ENCODE measurements at places on chromosomes 4 and X.

DNA sequence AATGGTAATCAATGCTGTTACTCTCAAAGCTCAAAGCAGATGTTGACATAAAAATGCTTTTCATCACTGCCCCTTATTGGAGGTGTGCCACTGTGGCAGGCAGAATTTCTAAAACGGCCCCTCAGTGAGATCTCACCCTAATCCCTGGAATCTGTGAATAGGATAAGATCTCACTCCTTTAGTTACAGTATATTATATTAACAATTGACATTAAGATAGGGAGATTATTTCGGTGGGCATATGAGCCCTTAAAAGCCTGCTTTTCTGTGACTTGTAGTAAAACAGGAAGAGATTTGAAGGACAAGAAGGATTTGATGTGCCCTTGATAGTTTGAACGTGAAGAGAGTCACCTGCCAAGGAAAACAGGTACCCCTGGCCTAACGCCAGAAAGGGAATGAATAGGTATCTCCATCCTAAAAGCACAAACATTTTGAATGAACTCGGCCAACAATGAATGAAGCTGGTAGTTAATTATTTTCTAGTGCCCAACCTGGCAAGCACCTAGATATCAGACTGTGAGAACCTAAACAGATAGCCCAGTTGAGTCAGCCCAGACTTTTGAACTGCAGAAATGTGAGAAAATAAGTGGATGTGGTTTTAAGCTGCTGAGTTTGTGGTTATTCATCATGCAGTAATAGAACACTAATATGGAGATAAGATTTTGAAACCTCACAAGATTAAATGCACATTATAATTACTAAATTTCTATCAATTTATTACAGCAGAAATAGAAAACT, 881.6 kb downstream of the PCDH18 start:
- no peak for DNase-seq

GRCh38 chr4:113499166-113499565, 262.4 kb downstream of the CAMK2D start:
- DNase-seq = no peak

DNA sequence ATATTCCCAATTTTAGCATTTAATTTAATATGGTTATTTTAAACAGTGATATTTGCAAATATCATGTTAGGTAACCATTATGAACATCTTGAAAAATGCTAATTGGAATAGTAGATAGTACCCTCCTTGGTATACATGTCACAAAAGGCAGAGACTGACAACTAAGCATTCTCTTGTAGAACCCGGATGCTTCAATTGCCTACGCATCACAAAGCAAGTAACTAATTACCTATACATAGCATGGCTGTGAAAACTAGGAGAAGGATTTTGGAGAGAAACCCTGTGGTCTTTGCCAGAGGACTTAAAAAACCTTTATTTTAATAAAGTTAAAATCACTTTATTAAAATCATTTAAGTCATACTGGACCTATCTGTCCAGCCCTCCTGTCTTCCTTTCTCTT, 764.1 kb upstream of the TENM3 start:
- no peak for DNase-seq

DNA sequence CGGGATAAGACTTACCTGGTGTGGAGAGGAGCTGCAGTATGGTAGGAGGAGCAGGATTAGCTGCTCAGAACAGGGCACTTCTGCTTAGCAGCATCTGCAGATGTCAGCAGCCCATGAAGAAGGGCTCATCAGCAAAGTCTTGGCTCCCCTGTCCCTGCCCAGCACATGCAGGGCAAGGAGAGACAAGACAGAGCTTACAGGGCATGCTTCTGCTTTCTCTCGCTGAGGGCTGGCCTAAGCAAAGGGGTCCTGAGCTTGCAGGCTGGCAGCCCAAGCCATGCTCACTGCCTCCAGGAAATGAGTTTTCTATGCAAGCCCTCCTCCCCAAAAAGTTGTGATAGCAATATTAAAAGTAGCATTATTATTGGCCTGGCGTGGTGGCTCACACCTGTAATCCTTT, 39.5 kb upstream of the TAPT1 start:
- DNase-seq = no peak

GRCh38 chrX:93242897-93243296, 430.5 kb downstream of the NAP1L3 start:
- no peak for DNase-seq

DNA sequence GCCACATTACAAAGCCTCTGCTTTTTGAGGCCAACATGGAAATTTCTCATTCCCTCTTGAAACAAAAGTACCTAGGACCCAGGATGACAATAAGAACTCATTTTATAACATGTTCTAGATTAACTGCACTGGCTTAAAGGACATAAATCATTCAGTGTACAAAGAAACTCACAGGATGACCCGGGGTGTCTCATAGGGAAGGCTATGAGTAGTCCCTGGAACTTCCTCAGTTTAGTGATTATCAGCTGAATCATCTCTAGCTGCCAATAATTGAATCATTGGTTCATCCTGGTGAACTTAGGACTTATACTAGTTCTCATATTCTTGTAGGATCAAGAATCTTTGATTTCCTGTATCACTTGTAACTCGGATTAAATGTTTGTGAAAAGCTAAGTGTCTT, 95.8 kb upstream of the WDR1 start:
- DNase-seq = no peak

GRCh38 chr4:5797866-5798265, 86.9 kb downstream of the EVC start:
- DNase-seq = no peak

- no peak for DNase-seq
These were observed 62.2 kb upstream of the IL13RA1 start for GRCh38 chrX:118665204-118665603.

DNA sequence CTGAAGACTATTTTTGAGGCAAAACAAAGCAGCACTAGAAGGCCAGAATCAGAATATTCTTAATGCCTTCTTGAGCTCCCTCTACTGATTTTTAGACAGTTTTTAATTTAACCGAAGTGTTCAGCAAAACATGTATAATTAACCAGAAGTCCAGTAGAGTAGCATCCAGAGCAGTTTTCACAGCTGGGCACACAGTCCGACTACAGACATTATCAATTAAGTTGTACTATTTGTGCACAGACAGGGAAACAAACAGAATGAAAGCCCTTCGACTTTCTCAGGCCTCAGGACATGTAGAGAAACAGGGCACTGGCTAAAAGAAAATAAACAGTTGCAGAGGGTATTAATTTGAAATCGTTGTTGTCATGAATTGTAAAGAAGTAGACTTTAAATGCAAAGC, 11.9 kb downstream of the FSTL5 start:
- DNase-seq = no peak

DNA sequence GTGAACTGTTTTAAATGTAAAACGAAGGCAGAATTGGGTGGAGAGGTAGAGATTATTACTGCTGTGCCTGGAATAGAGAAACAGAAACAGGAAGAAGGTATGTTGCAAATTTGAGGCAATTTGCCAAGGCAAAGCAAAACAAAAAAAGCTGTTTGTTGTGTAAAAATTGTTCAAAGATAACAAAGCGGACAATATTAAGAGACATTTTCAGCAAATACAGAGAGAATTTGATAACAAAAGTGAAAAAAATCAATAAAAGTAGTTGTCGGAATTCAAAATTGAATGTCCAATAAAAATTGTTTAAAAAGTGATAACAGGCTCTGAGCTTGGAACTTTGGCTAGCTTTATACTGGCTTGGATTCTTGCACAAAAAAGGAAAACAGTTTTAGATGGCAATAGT, 14.4 kb upstream of the SMS start:
- no peak for DNase-seq

- no peak for DNase-seq
These were observed 27.9 kb upstream of the ZCCHC12 start for GRCh38 chrX:118795528-118796280.

DNA sequence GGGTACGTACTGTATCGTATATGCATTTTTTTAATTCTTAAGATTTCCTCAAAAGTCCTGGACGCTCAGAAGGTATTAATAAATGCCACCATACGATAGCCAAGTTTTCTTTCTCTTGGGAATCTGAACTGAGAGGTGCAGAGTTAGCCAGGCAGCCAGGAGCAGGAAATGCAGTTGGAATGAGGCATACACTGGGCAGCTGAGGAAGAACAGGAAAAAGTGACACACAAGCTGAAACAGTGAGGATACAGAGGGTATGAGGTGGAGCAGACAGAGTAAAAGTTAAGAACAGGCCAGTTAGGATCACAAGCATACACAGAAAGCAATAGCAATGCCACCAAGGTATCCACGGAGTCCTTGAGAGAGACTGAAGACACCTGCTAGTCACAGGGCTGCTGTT, 13.4 kb downstream of the UFSP2 start:
- no peak for DNase-seq

DNA sequence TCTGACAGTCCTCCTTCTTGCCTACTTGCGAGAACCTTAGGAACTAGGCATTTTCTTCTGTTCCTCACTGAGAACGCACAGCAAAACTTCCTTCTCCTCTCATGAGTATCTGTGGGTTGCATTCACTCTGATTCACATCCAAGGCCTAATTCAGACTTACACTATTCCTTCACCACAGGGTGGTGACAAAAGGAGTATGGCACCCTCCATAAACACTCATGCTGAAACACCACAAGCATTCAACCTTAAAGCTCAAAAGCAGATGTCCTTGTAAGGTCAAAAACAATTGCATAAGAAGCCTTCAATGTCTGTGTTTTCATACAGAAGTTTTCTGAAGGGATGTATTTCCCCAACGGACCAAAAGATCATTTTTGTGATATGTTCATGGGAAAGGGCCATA, 147.3 kb downstream of the CORIN start:
- no peak for DNase-seq

DNA sequence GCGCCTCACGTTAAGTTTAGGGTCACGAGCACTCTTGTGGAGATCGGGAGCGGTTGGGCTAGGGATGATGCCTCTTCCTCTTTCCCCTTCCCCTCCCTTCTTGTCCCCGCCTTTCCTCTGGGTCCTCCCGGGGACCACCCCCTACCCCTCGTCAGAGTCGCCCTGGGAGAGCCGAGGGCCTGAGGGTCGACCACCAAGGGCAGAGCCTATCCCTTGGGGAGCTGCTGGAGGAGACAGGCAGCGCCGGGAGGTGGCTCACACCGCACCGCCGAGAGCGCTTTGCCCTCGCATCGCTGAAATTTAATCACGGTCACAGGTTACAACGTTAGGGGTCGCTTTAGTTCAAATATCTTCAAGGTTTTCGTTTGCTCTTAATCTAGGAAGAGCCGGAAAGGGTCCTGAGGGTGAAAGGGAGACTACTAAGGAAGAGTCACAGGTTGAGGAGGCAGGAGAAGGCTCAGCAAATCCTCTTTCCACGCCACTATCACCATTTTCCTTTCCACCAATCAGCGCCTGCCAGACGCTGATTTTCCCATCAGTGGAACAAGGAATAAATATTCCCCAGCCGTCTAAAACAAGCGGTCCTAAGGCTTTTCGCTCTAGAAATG, 528 bp upstream of the SNCA start:
- DNase-seq = no peak

DNA sequence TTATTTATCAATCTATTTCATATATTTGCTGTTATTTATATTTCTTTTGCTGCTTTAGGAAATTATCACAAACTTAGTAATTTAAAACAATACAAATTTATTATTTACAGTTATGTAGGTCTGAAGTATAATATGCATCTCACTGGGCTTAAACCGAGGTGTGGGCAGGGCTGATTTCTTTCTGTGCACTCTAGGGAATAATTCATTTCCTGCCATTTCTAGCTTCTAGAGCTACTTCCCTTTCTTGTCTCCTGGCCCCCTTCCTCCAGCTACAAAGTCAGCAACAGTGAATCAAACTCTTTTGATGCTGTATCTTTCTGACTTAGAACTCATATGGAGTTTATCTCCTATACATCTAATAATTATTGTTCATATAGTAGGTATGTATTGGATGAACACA, 303.5 kb upstream of the ARSJ start:
- DNase-seq = no peak

- no peak for DNase-seq
These were observed 11.0 kb upstream of the CTBP1 start for GRCh38 chr4:1259966-1260365.

GRCh38 chr4:16687011-16687410, 211.4 kb downstream of the LDB2 start:
- no peak for DNase-seq

- no peak for DNase-seq
These were observed 62.5 kb upstream of the MND1 start for GRCh38 chr4:153282023-153282422.

DNA sequence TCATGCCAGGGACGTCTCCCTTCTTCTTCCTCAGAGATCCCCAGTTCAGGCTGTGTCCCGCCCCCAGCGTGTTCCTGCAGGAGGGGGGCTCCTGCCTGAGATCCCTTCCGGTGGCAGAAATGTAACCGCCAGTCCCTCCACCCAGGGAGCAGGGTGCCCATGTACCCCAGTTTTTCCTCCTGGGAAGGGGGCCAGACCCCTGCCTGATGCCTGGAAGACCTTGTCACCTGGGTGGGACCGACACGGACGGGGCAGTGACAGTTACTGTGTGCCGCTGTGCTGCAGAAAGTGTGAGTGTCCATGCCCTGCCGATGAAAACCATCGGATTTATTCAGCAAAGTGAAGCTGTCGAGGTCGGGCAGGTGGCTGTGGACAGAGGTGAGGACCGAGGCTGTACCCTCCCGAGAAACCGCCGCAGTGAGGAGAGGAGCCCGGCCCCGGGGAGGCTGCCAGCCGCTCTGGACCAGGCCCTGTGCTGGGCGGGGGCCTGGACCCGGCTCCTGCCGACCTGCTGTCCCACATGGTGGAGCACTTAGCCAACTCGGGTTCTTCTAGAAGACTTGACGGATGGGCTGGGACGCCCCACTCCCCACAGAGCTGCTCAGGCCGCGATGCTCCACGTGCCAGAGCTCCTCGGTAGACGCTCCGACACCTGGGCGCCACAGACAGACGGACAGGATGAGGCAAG, 36.7 kb upstream of the HMX1 start:
- no peak for DNase-seq

GRCh38 chr4:87975466-87975865, at the start of gene SPP1:
Gene SPP1, plus strand, starts transcription at chr4:87975714. Its CDS starts 1,182 bp downstream, at chr4:87976896.
- DNase-seq = no peak

GRCh38 chr4:66574145-66574978, 904.1 kb upstream of the EPHA5 start:
- no peak for DNase-seq

- DNase-seq = no peak
These were observed 4.4 kb downstream of the MSMO1 start for GRCh38 chr4:165331823-165332222.

Measured in stimulated activated CD8-positive, alpha-beta memory T cell treated with anti-CD3 and anti-CD28 coated beads, Interleukin-2, amount 100 ng/mL, for 1 hour (primary cell).